ENCODE measurements at places on chromosomes 2 and 18. TPM values are rescaled to one million over a fixed set of nuclear protein-coding genes. Genes with fewer than 3 reads are reported as not detected.

Gene TUBA3E
- total RNA-seq, result not detected

Gene ABHD1
- 0.51 TPM for total RNA-seq

Gene TGFA
- not detected for total RNA-seq

Gene PCARE
- not detected for total RNA-seq

Gene UPP2
- total RNA-seq, result not detected

Gene RABL2A
- 17.8 TPM for total RNA-seq

Gene EPG5
- total RNA-seq, result 24.8 TPM

Gene ADRA2B
- 0.13 TPM for total RNA-seq
